ENCODE measurements at places on chromosomes 13 and 19.

- DNase-seq, result no peak
These were observed 977 bp upstream of the EFNB2 start for GRCh38 chr13:106536244-106537034.

GRCh38 chr13:53121131-53121773 is 92.6 kb downstream of the OLFM4 start:
- no peak for DNase-seq

GRCh38 chr13:20193907-20194631 is 1.3 kb upstream of the GJB2 start:
- no peak for DNase-seq

DNA sequence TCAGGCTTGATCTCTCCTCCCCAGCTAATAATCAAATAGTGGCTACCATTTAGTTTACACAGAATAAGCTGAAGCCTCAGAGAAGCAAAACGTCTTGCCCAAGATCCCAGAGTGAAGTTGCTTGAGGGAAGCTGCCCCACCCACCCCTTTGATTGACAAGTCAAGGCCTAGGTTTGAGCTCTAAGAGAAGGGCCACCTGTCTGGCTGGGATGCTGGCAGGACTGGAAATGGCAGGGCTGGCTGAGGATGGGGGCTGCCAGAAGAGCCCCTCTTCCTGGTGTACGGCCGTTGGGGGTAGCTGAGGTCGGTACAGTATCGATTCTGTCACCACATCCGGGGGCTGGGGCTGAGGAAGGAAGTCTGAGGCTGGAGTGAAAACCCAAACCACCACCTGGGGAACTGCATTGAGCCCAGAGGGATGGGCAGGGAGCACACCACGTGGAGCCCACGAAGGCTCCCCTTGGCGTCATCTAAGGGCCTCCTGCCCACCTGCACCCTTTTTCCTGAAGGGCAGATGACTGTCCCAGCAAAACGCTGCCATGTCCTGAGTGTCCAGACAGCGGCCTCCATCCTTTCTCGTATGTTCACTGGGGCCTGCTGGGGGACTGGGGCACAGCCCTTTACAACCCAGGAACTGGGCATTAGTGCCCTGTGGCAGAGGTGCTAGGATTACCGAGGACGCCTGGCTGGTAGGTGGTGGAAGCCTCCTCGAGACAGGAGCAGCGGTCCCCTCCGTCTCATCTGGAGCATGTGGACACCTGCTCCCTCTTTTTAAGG is 1.4 kb upstream of the PRKD2 start:
- no peak for DNase-seq

- DNase-seq, result no peak
These were observed 574 bp downstream of the CYP2S1 start for GRCh38 chr19:41193430-41194156.

GRCh38 chr19:39363901-39364457 is 21.8 kb downstream of the SAMD4B start:
- DNase-seq, result no peak

GRCh38 chr13:100962585-100962984 is 288.0 kb upstream of the TMTC4 start:
- DNase-seq, result no peak

- DNase-seq, result no peak
These were observed 13.1 kb upstream of the NOTCH3 start for GRCh38 chr19:15213715-15214381.

GRCh38 chr19:38494379-38494778 is 60.9 kb downstream of the RYR1 start:
- no peak for DNase-seq

DNA sequence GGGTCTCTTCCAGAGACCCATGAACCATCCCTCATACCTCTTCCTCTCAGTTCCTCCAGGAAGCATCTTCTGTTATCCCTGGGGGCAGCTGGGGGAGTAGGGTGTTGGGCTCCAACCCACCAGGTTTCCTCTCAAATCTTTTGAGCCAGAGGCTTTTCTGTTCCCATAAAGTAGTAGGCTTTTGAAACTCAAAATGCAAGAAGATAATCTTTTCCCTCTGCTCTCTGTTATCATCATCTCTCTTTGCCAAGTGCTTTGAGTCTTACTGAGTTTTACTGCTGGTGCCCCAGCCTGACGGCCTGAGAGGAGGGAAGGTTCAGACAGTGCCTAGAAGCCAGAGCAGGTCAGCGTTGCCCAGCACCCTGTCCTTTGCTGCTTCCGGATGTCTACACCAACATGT is 157.2 kb downstream of the B3GLCT start:
- no peak for DNase-seq

DNA sequence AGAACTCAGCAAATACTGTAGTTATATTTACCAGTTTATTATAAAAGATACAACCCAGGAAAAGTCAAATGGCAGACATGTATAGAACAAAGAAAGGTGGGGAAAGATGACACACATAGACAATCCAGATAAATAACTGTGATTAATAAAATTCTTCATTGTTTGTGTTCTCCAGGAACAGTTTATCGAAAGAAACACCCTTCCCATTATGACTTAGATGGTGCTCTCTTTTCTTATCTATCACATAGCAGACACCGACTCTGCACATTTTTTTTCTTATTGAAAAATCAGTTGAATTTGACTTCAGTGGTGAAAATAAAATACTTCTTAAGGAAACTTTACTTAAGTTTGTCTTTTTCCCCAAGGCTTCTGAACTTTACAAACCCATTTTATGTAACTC is 6.2 kb downstream of the ZNF708 start:
- no peak for DNase-seq

DNA sequence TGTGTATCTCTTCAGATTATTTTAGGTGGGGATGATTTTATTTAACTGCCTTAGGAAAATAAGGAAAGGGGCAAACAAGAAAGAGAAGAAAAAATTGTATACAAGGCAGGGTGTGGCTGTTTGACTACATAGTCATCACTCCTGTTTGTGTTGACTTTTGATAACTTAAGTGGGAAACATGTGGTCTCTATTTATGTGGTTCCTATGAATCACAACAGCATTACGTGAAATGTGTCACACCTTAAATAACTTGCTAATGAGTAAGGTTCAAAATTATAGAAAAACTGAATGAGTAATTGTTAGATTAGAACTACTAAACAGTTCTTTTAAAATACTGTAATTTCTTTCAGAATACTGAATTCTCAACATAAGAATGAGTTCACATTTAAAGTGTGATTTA is 69.3 kb downstream of the LMO7 start:
- DNase-seq, result no peak

GRCh38 chr19:54352546-54352945 is 12.2 kb downstream of the LAIR1 start:
- DNase-seq, result no peak

DNA sequence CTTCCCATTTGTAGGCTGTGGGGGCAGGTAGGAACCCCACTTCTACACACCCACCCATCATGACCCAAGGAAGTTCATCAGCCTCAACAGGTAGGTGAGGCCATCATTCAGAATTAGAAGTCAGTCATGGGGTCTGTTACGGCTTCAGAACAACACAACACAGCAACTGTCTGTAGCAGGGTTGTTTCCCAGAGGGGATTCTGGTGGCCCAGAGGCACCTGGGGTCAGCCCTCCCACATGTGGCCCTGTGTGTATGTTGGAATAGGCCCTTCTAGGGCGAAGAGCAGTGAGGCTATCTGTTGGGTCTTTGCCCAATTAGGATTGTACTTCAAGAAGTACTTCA is 3.4 kb downstream of the IGFLR1 start:
- no peak for DNase-seq

DNA sequence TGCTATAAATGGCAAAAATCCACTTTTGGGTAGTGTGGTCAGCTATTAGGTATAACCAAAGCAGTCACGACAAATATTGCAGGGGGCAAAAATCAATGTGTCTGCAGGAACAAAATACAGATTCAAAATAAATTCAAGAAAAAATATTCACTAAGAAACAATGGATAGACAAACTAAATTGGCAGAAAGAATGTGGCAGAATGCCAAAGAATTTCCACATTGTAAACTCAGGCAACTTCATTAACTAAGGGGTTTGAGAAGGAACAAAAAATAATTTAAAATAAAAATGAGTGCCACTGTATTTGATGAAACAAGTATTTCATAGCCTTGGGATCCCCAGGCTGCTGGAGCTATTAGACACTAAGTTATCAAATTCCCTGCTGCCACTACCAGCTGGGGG is 193.1 kb downstream of the VWA8 start:
- DNase-seq, result no peak

DNA sequence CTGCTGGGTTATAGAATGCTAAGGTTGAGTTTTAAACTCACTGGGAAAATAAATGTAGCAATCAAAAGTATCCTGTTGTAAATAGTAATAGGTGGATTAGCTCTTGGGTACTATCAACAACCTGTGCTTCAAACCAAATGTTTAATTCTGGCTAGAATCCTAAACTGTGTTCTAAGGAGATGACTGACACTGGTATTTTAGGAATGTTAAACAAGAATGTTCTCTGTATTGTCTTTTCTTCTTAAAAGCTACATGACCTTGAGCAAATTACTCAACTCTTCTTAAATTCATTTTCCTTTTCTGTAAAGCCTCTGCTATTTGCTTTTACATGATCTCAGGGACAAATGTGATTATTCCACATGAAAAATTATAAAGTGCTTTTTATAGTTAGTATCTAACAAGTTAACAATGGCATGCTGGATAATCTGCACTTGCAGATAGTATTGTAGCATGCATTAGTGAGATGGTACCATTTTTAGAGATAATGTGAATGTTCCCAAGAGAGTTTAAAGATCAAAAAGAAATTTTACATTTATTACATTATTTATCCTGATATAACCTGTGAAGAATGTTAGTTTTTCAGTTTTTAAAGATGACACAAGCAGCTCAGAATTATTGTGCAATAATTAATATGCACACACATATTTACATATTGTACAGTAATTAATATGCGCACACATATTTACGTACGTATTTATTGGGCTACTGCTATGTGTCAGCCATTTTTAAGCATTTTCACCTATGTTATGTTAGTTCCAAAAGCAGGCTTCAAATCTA is 13.6 kb upstream of the EPSTI1 start:
- no peak for DNase-seq

DNA sequence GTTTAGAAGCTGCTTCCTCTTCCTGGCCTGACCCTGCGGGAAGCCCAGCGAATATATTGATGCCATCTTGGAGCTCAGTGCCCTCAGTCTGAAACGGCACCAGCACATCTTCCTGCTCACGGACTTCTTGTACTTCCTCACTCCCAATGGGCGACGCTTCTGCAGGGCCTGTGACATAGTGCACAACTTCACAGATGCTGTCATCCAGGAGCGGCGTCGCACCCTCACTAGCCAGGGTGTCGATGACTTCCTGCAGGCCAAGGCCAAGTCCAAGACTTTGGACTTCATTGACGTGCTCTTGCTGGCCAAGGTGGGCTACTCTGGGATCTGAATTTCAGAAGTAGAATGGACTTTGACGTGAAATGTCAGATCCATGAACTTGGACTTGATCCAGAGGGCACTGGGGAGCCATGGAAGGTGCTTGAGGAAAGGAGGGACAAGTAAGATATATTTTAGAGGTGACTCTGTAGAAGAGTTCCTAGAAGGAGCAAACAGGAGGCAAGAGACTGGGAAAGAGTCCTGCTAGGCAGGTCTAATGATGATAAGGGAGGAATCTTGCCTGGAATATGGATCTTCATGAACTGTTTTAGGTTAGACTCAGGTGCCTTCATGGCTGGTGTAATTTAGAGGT is 38.4 kb upstream of the CYP4F8 start:
- DNase-seq, result no peak

DNA sequence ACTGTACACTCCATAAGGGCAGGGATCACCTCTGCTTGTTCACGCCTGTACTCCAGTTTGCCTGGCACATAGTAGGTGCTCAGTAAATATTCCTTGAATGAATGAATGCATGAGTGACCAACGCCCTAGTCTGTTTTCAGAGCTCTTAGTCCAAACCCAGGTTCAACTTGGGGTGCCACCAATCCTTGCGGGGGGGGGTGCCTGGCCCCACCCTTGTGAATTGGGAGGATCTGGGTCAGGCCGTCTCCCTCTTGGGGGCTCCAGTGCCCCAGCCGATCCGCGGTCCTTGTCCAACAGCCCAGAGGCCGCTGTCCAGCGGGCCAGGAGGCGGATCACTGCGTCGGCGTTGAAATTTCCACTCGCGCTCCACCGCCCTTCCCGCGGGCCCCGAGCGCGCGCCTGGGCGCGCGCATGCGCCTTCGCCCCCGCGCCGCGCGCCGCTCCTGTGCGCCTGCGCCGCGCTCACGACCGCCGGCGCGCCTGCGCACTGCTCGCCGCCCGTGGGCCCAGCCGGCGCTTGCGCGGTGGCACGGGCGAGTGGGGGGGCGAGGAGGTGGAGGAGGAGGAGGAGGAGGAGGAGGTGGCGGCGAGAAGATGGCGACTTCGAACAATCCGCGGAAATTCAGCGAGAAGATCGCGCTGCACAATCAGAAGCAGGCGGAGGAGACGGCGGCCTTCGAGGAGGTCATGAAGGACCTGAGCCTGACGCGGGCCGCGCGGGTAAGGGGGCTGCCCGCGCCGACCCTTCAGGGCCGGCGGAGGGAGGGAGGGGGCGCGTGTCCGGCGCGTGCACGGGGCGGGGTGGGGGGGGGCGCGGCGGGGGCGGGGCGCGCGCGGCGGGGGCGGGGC is at the start of gene CRTC1:
CRTC1 (plus strand) TSS at position 572 of the 849 bp plus-strand sequence; CDS start at position 595, 23 bp downstream.
- DNase-seq, result no peak

- no peak for DNase-seq
These were observed 1595.1 kb upstream of the MIR17HG start for GRCh38 chr13:89752394-89752793.

DNA sequence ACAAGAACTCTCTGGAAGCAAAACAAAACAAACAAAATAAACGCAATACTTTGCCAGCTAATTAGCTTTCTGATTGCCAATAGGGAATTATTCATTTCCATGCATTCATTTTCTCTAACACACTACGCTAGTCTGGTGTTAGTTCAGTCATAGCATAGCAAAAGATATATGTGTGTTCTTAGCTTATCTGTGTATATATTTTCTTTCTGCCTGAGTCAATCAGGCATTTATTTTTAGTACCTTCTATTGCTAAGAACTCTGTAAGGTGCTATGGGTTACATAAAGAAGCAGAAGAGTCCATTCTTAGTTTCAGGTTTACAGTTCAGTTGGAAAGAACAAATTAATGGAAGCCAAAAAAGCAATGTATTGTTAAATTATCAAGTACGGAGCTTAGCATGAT is 490.9 kb downstream of the KLF5 start:
- DNase-seq, result no peak

GRCh38 chr13:23991119-23991518 is 93.8 kb upstream of the C1QTNF9B start:
- DNase-seq, result no peak

Data from cerebellar nuclear complex (tissue), 1 donor.